ENCODE measurements at places on chromosomes 1 and 21.

GRCh38 chr1:3312898-3313575, 141.4 kb upstream of the ARHGEF16 start:
- peak; percentile 10 for DNase-seq

DNA sequence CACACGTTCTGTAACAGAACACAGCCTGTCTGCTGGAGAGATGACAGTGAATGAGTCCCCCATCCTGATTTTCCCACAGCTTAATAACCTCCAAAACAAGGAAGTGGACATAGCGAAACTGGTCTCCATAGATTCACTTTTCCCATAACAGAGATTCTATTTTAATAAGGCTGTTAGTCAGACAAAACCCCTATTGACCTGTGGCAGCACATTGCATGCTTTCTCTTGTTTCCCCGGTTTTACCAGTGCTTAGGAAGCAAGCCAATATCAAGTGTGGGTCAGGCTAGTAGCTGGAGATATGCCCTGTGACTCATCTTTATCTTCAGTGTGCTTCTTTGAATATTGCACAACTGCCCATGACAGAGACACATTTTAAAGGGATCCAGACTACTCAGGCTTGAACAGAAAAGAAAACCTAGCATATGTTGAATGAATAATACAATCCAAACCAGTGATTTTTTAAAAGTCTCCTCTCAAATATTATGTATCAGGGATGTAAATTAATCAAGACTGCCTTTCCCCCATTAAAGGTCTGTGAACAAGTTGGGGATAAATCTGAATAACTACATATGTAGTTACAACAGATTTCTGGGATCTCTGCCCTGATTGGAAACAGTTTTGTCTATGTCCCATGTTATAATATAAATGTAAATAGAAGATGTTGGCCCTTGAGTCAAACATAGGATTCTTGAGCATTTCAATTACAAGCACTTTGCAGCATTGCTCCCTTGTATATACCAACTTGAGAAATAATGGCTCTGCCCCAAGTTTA, 11.9 kb upstream of the CLDN8 start:
- DNase-seq, result no peak

- DNase-seq, result no peak
These were observed 31.8 kb downstream of the SDCCAG8 start for GRCh38 chr1:243287652-243288051.

DNA sequence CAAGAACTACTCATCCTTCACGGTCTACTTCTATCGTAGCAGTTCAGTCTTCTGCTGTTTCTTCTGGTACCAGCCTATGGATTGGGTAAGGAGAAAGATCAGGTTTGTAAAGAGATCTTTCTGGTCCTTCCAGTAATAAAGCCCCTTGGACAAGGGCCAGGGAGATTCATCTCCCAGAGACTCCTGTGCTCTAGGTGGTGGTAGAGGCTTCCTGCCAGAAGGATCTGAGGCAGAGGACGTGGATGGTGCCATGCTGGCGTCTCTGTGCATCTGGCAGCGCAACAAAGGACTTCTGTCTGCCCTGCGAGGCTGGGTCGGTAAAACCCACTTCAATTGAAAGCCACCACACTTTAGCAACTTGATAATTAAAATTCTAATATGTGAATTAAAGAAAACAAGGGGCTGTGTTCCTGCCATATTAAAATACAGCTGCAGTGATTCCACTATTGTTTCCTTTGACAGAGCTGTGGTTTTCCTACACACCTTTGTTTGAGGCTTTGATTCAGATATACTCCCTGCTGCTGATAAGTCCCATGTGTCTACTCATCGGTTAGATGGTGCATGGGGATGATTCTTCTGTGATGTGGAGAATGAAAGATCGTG, 73.6 kb downstream of the ROR1 start:
- DNase-seq, result no peak

GRCh38 chr1:23801338-23801748, 789 bp upstream of the GALE start:
- no peak for DNase-seq
